ENCODE measurements at places on chromosomes 1 and 21.

GRCh38 chr1:94298861-94299260 is 61.5 kb upstream of the ARHGAP29 start:
- no peak for DNase-seq

GRCh38 chr1:72431810-72432209 is 149.5 kb upstream of the NEGR1 start:
- DNase-seq: no peak

- DNase-seq: no peak
Observed at GRCh38 chr1:7018826-7019225, 233.6 kb downstream of the CAMTA1 start.

DNA sequence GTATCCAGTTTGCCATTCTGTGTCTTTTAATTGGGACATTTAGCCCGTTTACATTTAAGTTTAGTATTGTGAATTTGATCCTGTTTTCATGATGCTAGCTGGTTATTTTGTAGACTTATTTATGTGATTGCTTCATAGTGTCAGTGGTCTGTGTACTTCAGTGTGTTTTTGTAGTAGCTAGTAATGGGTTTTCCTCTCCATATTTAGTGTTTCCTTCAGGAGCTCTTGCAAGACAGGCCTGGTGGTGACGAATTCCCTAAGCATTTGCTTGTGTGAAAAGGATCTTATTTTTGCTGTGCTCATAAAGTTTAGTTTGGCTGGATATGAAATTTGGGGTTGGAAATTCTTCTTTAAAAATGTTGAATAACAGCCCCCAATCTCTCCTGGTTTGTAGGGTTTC is 69.2 kb upstream of the PDC start:
- DNase-seq: no peak

- no peak for DNase-seq
Observed at GRCh38 chr21:39150316-39150715, 32.9 kb downstream of the PSMG1 start.

- DNase-seq: no peak
Observed at GRCh38 chr1:1437033-1437903, 1.8 kb downstream of the VWA1 start.

DNA sequence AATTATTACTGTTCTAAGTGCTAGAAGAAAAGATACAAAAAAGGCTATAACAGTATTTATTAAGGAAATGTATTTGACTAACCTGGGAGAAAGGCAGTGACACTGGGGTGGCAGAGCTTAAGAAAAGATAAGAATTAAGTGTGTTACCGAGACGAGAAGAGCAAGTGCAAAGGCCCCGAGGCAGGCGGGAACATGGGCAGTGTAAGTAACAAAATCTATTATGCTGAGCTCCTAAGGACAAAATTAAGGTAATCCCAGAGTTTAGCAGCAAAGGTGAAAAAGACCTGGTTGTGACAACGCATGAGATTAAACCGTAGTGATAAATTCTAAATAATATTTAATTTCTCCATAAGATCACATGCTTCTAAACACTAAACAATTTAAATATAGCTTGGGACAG is 167.6 kb downstream of the RERE start:
- no peak for DNase-seq

DNA sequence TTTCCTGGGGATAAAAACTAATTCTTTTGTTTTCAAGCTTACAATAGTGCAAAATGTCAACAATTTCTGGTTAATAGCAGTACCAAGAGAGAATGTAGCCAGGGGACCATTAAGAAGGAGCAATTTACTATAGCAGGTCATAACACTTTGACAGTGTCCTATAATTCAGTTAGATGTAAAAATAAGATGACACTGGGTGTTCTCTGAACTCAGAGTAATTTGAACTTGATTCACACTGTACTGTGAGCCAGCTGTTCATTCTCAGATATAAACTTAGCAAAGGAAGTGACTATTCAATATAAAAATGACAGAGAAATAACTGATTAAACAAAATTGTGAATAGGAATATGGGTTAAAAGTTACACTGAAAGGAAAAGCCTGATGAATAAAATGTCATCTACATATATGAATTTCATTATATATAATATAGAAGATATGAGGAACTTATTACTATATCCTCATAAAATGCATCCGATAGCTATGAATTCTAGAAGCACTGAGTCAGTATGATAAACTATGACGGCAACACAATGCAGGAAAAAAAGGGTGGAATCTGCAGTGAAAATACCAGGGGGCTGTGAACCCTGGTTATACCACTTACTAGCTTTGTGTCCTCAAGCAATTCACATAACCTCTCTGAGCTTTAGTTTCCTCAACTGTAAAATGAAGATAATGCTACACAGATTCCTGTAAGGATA is 135.9 kb downstream of the ACBD6 start:
- no peak for DNase-seq

GRCh38 chr1:234218078-234218477 is 155.2 kb upstream of the COA6 start:
- no peak for DNase-seq

DNA sequence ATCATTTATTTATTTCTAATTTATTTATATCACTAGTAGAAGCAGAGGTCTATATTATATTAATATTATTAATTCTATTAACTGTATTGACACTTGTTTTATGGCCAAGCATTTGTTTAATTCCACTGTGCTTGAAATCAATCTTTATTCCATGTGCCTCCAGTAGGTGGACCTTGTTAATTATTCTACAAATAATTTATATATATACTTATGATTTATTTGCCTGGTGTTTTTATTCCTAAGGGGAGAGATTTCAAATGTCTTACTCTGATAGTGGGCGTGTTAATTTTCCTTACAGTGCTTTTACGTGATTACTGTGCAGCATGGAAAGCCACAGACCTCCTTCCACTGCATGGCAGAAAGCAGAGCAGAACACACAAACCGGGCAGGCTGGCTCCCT is 17.5 kb upstream of the OR6N2 start:
- DNase-seq: no peak

GRCh38 chr1:27057389-27057788 is 44.7 kb upstream of the TENT5B start:
- DNase-seq: no peak

DNA sequence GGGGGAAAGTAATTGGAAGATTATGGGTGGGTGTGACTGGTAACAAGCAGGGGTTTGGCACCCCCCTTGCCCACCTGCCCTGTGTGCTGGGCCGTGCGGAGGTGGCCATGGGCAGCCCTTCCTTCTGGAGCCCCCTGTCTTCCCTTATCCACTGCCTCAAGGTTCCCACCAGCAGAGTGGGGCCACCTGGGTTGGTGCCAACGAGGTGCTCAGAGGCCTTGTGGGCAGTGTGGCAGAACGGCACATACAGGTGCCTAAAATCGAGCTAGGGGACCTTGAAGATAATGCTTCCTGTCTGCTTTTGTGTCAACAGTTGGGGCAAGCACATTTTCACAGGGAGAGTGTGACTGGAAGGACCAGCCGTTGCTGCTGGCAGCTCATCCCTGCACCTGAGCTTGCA is 161.8 kb downstream of the PCBP3 start:
- DNase-seq: no peak

GRCh38 chr1:53710584-53710983 is 28.4 kb downstream of the GLIS1 start:
- DNase-seq: no peak

DNA sequence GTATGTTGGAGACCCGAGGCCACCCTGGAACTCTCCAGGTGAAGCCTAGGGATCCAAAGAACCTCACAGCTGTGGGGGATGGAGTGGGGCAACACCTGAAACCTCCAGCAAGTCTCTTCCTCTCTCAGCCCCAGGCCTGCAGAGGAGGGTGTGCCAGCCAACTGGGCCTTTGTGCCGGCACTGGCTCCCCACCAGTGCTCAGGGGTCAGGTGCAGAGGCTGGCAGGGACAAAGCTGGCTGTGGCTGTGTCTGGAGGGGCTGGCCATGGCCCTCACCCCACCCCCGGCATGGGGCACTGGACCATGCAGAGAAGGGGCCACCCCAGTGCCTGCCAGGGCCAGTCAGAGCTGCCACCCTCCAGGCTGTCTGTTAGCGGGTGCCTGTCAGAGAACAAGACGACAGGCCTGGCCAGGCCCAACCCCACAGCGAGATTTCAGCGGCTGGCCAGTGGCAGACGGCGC is 3.9 kb downstream of the COL18A1 start:
- DNase-seq: no peak

- no peak for DNase-seq
Observed at GRCh38 chr21:45465611-45466329, 60.8 kb downstream of the COL18A1 start.

GRCh38 chr1:233294913-233295236 is 650 bp downstream of the PCNX2 start:
- DNase-seq: peak; percentile 9

GRCh38 chr1:80629304-80629837 is 1171.4 kb upstream of the ADGRL2 start:
- DNase-seq: no peak

GRCh38 chr1:231465051-231465450 is 43.0 kb upstream of the EGLN1 start:
- no peak for DNase-seq

DNA sequence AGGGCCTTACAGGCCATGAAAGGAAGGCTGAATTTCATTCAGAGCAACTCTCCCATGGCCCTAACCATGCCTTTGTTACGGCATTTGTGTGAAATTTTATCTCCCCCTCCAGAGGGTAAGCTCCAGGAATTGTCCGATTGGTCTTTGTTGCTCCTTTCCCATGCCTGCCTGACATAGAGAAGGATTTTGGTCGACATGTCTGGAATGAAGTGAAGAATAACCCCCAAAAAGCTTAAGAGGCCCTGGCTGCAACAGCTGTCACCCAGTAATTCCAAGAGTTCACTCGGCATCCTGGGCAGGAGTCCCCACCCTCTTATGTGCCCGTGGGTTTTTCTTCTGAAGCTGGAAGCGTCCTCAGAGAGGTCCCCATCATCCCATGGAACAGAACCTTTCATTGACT is 20.6 kb downstream of the CDA start:
- no peak for DNase-seq

GRCh38 chr1:52634111-52634510 is 1.1 kb downstream of the SHISAL2A start:
- no peak for DNase-seq

GRCh38 chr1:199780948-199781670 is 246.4 kb upstream of the NR5A2 start:
- no peak for DNase-seq

DNA sequence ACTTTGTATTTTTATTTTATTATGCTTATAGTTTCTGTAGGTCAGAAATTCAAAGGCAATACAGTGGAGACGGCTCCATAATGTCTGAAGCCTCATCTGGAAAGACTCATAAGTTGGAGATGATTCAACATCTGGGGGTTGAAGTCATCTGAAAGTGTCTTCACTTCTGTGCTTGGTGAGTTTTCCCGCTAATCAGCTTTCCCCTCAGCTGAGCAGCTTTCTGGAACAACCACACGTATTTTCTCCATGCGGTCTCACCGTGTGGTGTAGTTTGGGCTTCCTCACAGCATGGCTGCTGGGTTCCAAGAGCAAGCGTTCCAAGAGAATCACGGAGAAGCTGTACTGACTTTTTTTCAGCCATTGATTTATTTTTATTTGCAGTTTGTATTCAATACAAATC is 7.6 kb upstream of the DDI2 start:
- DNase-seq: no peak

GRCh38 chr1:40312238-40313205 is 4.6 kb downstream of the COL9A2 start:
- DNase-seq: no peak

GRCh38 chr1:77757066-77757584 is 2.5 kb downstream of the USP33 start:
- DNase-seq: no peak

GRCh38 chr21:35051287-35051818 is 2.3 kb upstream of the RUNX1 start:
- DNase-seq: peak; percentile 70

- DNase-seq: no peak
Observed at GRCh38 chr1:112272101-112272772, 123.8 kb upstream of the CTTNBP2NL start.

DNA sequence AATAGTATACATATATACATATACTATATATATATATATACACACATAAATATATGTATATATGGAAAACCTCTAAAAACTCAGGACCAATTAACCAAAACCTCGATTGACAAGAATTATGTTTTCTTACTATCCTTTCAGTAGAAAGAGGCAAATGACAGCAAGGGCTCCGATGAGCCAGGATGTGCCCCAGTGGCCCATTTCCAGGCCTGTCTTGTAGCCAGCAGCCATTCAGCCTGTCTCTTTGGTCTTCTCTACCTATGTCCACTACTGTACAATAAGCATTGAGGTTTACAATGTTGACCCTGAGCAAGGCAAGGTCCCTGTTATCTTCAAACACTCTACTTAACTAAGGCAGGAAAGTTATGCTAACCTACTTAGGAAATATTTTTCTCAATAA is 9.8 kb downstream of the KCNA2 start:
- no peak for DNase-seq

GRCh38 chr1:55305735-55306134 is 90.6 kb upstream of the USP24 start:
- DNase-seq: no peak

- DNase-seq: no peak
Observed at GRCh38 chr1:172629638-172630037, 29.3 kb upstream of the FASLG start.

Data from stimulated activated CD8-positive, alpha-beta memory T cell treated with anti-CD3 and anti-CD28 coated beads, Interleukin-4, amount 100 ng/mL, for 1 hour (primary cell).